ENCODE measurements at places on chromosomes 12 and 14. TPM values are rescaled to one million over a fixed set of nuclear protein-coding genes. Genes with fewer than 3 reads are reported as not detected.

The CDH24 gene
- total RNA-seq, result 2.9 TPM

The KRT6C gene
- 138 TPM for total RNA-seq

The ESRRB gene
- total RNA-seq, result not detected

The SMIM41 gene
- 0.13 TPM for total RNA-seq

The LGR5 gene
- not detected for total RNA-seq

The DTX1 gene
- not detected for total RNA-seq

The KRT4 gene
- 66.6 TPM for total RNA-seq

The RAD9B gene
- 0.26 TPM for total RNA-seq

The GPD1 gene
- 0.26 TPM for total RNA-seq

GRCh38 chr14:94050231-94050880 is 24.2 kb downstream of the OTUB2 start:
- DNase-seq, result no peak

- peak; percentile 77 for DNase-seq
These were observed 488.8 kb downstream of the ETNK1 start for GRCh38 chr12:23113781-23114180.

DNA sequence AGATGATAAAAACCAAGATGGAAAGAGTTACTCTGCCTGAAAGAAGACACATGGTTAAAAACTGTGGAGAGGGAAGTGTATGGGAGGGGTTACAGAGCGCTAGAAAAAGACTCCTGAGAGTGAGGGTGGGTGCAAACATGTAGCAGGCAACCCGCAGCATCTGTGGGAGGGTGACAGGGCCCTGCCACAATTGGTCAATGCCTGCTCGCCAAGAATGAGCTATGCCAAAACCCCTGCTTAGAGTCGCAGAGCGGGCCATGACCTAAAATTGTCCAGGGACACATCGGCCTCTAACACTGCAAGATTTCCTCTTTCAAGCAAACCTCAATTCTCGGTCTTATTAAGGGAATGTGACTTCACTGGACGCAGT is 700 bp downstream of the PRKAG1 start:
- DNase-seq, result no peak

GRCh38 chr12:76031081-76031413 is 529 bp downstream of the PHLDA1 start:
- no peak for DNase-seq

DNA sequence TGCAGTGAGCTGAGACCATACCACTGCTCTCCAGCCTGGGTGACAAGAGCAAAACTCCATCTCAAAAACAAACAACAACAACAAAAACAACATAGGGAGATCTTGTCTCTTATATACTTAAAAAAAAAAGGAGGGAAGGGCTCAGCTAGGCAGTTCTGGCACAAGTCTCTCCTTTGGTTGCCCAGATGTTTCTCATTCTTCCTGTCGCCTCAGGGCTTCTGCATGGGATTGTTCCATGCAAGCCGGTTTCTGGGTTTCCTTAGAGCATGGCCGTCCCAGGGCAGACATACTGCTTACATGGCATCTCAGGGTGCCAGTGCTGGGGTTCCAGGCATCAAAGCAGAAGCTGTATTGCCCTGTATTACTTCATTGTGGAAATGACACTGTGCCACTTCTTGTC is 5.2 kb upstream of the SLC8B1 start:
- no peak for DNase-seq

GRCh38 chr12:132396657-132397056 is 67.3 kb upstream of the GALNT9 start:
- no peak for DNase-seq

- peak; percentile 23 for DNase-seq
These were observed 93.7 kb downstream of the RMST start for GRCh38 chr12:97556302-97556779.

DNA sequence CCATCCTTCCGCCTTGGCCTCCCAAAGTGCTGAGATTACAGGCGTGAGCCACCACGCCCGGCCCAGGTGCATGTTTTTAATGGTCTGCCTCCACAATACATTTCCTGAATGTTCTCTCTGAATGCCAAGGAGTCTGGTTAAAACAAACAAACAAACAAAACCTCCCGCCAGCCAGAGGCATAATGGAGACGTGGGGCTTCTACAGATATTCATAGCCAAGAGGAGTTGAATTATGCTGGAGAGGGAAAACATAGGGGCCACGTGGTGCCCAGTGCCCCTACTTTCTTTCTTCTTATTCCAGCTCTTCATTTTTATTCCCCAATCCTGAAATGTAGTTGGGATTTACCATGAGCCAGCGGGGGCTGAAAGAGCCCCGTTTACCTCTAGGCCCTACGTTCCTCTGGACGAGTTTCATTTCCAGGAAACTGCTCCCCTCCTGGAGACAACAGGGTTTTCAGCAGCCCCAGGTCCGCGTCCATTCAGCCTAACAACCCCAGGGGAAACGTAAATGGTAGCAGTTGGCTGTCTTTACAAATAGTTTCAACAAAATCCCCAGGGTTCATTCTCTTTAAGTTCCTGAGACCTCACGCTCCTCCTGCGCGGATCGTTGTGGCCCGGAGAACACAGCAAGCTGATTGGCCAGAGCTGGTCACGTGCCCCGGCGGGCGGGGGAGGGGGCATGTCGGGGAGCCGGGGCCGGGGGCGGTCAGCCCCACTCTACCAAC is 108.5 kb upstream of the ESRRB start:
- peak; percentile 12 for DNase-seq
